ENCODE measurements at places on chromosomes 12 and 14.

DNA sequence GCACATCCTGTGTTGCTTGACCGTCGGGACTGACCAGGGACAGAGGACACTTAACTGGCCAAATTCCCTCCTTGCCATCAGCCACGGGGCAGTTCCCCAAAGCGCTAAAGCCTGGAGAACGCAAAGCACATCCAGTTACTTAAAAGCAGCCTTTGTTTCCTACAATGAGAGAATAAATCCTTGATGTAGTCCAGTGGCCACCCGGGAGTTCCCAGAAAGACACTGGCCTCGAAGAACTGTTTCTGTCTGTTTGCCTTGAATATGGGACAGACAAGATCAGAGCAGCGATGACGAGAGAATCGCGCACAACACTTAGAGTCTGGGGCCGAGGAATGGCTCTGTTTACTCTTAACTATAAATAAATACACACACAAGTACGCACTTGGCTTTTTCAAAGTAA, 102.2 kb downstream of the TNFAIP2 start:
- no peak for DNase-seq

DNA sequence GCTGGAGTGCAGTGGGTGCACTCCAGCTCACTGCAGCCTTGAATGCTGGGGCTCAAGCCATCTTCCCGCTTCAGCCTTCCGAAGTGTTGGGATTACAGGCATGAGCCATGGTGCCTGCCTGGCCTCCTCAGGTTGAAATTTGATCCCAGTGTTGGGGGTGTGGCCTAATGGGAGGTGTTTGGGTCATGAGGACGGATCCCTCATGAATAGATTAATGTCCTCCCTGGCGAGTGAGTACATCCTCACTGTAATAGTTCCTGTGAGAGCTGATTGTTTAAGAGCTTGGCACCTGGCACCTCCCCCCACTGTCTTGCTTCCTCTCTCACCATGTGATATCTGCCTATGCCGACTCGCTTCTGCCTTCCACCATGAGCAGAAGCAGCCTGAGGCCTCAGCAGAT, 84.7 kb downstream of the TSPAN9 start:
- DNase-seq = no peak

- DNase-seq = no peak
Observed at GRCh38 chr12:132282031-132282949, 47.1 kb downstream of the GALNT9 start.

GRCh38 chr14:100640471-100641273, 53.5 kb upstream of the BEGAIN start:
- peak; percentile 49 for DNase-seq

DNA sequence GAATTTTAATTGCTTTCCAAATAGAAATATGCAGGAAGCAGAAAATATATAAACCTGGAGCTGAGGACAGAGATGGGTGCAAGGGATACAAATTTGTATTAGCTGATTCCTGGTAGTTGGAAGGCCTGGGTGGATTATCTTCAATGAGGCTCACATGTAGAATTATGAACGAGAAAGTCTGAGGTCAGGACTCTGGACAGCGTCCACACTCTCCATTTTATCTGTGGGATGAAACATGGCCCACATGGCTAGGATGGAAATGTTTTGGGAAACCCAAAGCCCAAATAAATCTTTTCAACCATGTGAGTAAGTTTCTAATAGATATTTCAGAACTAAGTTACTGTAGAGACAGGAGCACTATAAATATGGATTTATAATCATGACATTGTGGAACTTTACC, 256.1 kb downstream of the APAF1 start:
- no peak for DNase-seq

GRCh38 chr14:23252420-23253333, 14.9 kb downstream of the RNF212B start:
- DNase-seq = no peak

DNA sequence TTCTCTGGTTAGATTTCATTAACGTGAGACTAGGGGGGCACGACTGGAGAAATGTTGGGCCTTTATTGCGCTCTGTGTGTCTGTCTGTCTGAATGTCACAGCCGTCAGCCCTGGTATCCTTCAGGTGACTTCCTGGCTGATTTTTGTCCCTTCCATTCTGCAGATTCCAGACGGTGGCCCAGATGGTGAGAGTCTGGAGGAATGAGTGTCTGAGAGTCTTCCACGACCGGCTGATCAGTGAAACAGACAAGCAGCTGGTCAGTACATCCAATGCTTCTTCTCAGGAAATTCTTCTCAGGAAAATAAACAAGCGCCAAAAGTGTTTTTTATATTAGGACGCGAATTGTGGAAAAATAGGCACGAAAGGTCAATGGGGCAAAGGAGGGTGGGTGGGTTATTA, 93.5 kb downstream of the CCDC92 start:
- DNase-seq = no peak

- no peak for DNase-seq
Observed at GRCh38 chr14:75476274-75476995, 45.8 kb upstream of the BATF start.

DNA sequence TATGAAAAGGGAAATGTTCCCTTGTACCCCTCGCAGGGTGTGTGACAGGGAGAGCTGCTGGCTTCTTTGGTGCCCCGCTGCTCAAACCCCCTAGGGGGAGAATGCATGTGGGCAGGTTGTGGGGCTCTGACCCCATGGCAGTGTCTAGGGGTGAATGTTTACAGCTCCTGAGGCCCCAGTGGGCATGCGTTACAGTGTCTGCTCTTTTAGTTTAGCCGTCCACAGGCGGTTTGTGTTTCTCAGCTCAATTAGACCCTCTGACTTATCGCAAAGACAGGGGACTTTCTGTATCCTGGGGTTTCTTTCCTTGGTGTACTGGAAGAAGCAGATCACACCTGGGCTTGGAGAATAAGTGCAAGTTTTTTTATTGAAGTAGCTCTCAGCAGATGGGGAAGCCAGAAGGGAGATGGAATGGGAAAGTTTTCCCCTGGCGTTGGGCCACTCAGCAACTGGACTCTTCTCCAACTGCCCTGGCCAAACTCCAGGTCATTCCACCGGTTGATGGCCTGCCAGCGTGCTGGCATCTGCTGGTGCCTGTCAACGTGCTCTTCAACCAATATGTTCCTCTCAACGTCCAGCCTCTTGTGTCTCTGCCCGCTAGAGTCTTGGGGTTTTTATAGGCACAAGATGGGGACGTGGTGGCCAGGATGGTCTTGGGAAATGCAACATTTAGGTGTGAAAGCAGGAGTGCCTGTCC, 720.9 kb downstream of the FSCB start:
- DNase-seq = no peak

GRCh38 chr12:16346958-16347357, 487 bp upstream of the MGST1 start:
- no peak for DNase-seq
